COLO829 (cell line): ENCODE measurements at places on chromosomes 1 and 21.

GRCh38 chr1:212396638-212397037 is 18.0 kb downstream of the PACC1 start:
- no peak for DNase-seq

- no peak for DNase-seq
Measured at GRCh38 chr1:206676499-206676898, 8.2 kb upstream of the MAPKAPK2 start.

DNA sequence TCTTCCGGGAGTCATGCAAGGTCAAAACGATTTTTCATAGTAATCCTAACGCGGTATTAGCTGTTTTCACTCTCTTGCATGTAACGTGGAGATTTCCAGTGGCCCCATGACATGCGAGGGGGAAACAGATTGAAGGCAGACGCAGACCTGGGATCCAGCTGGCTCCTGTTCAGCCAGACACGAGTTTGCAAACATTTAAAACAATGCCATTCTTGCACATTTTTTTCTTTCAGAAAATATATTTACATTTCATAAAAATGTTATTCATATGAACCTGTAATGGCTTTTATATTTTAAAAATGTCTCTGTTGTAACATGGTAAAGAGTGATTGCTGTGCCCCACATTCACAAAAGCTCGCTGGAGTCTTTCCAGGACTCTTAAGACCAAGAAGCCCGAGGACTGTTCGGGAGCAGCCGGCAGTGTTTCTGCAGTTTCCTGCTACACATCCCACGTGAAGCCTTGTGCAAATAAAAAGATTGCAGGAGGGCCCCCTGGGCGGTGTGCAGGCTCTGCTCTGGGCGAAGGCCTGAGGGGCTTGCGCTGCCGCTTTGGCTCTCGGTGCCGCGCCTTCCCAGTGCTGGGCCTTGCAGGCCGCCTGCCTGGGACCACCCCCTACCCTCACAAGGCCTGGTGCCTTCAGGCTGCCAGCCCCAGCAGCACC is 184.9 kb downstream of the DYRK1A start:
- no peak for DNase-seq

DNA sequence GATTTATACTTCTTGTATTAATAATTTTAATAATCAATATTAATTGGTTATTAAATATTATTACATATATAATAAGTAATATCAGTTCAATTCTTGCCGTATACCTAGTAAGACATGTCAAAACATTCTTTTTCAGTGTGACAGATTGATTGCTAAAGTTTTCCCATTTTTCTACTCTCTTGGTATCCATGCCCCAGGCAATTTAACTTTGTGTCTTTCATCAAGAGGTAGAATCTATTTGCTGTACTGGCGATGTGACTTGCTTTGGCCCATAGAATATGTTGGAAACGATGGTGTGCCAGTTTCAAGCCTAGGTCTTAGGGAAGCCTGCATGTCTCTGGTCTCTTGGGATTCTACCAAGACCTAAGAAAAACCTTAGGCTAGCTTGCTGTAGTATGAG is 436.1 kb upstream of the ADAMTS5 start:
- no peak for DNase-seq

- DNase-seq = no peak
Measured at GRCh38 chr1:38046333-38046883, at the start of gene POU3F1. TSS of gene POU3F1 (minus strand) at chr1:38046793. CDS start at chr1:38046743, 50 bp downstream.

DNA sequence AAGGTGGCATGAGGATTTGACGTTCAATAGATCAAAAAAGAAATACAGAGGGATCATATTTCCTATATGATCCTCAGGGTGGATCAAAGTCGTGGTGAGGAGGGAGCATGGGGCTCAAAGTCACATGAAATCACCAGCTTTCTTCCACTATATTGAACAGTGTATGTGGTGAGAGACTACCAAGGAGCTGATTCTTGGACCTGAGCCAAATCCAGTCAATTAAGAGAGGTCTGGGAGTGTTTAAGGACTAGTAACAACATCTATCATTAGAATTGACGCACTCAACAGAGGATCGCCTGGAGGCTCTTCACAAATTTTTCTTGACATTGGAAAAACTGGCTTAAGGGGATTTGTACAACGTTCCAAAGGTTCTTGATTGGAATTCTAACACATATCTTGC is 267.7 kb upstream of the PROX1 start:
- DNase-seq = no peak

GRCh38 chr21:41188486-41189149 is 20.7 kb downstream of the BACE2 start:
- DNase-seq = no peak
